ENCODE measurements at places on chromosomes 1 and 21. TPM values are rescaled to one million over a fixed set of nuclear protein-coding genes. Genes with fewer than 3 reads are reported as not detected.

DNA sequence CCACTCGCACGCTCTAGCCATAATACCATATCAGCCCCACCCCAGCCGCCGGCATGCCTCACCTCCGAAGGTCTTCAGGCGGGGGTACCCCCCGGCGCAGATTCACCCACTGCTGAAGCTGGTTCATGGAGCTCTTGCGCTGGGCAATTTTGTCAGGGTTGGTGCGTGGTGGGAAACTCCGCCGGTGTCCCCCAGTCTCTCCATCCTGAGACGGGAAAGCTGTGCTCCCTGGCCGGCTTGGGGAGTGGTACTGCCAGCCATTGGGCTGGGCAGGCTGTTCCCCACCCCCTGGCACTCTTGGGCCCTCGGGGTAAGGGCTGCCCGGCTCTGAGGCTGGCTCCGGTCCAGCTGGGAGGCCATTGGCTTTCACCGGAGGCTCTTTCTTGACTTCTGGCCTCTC lies 45.4 kb upstream of the GOLT1A start:
- H3K27me3 ChIP-seq = no peaks in the 10 kb centered on the region
- no peak overlapping the region for H3K27ac ChIP-seq
- no peak overlapping the region for H3K4me3 ChIP-seq
- H3K4me1 ChIP-seq = no peaks in the 10 kb centered on the region

Gene ATP6V1G3
- polyA plus RNA-seq = not detected

DNA sequence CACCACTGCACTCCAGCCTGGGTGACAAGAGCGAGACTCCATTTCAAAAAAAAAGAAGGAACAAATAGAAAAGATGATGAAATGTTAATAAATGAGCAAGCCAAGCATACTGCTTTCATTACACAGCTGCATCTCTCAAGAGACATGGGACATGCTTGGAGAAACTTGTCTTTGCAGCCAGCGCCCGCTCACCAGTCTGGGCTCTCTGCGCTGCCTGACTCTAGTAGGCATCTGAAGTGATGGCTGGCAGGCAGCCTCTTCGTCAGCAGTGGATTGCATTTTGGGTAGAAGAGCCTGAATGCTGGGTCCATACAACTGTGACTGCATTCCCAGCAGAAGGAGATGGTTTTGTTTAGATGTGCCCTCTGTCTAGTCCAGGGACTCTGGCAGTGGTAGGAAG lies 48.0 kb downstream of the IL6R start:
- no peak for DNase-seq
- H3K27ac ChIP-seq = no peak overlapping the region
- H3K4me1 ChIP-seq = peaks cover 11% of the 10 kb centered on the region
- H3K27me3 ChIP-seq = no peaks in the 10 kb centered on the region

- peaks cover 3% of the 10 kb centered on the region for H3K4me1 ChIP-seq
- H3K27ac ChIP-seq = no peak overlapping the region
- no peaks in the 10 kb centered on the region for H3K27me3 ChIP-seq
- DNase-seq = no peak
- no peak overlapping the region for H3K4me3 ChIP-seq
- no peaks in the 10 kb centered on the region for H3K36me3 ChIP-seq
Measured at GRCh38 chr1:234553240-234554188, 56.5 kb downstream of the IRF2BP2 start.

Gene SLC22A15
- 8.6 TPM for polyA plus RNA-seq

Gene KLHL20
- polyA plus RNA-seq = 5.8 TPM

GRCh38 chr1:156926175-156926574 lies 5.7 kb downstream of the LRRC71 start:
- H3K4me1 ChIP-seq = peaks cover 10% of the 10 kb centered on the region
- H3K27me3 ChIP-seq = peaks cover 69% of the 10 kb centered on the region
- H3K27ac ChIP-seq = no peak overlapping the region
- DNase-seq = peak; percentile 59
- no peak overlapping the region for H3K4me3 ChIP-seq
- H3K36me3 ChIP-seq = no peaks in the 10 kb centered on the region

DNA sequence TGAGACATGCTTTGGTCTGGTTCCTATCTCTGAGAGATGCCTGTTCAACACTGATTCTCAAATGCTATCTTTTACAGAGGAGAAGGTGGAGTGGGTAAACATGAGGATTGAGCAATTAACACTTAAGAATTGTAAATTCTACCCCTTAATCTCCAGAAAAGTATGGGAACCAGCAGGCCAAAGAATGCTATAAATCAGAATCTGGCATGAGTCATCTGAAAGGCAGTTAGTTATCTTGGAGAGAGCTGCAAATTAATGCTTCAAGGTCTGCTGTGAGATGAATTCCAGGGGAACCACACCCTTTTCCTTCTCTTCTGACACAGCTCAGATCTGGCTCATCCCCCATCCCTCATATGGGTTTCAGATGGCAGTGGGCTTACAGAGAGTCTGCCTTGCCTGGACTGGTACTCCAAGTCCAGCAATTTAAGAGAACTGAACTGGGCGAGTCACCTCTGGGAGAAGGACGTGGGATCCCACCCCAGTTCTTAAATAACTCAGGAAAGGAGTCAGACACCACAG lies 5.2 kb downstream of the S100A10 start:
- peak overlapping the region; percentile 83 for H3K27ac ChIP-seq
- no peaks in the 10 kb centered on the region for H3K27me3 ChIP-seq
- H3K36me3 ChIP-seq = peaks cover 25% of the 10 kb centered on the region
- no peak overlapping the region for H3K4me3 ChIP-seq

DNA sequence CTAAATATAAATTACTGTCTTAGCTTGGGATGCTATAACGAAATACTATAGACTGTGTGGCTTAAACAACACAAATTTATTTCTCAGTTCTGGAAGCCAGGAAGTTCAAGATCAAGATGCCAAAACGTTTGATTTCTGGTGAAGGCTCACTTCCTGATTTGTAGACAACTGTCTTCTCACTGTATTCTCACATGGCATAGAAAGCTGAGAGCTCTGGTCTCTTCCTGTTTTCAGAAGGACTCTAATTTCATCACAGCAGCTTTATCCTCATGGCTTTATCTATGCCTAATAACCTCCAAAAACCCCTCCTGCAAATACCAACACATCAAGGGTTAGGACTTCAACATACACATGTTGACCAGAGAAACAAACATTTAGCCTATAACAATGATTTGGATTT lies 1795.5 kb downstream of the MRPL39 start:
- no peaks in the 10 kb centered on the region for H3K27me3 ChIP-seq
- H3K4me1 ChIP-seq = no peaks in the 10 kb centered on the region
- H3K27ac ChIP-seq = no peak overlapping the region
- DNase-seq = no peak
- H3K4me3 ChIP-seq = no peak overlapping the region
- no peaks in the 10 kb centered on the region for H3K36me3 ChIP-seq

Gene LRRC53
- polyA plus RNA-seq = not detected

GRCh38 chr1:101178341-101178687 lies 58.5 kb upstream of the S1PR1 start:
- no peak for DNase-seq
- H3K27me3 ChIP-seq = no peaks in the 10 kb centered on the region
- no peak overlapping the region for H3K27ac ChIP-seq
- no peak overlapping the region for H3K4me3 ChIP-seq
- H3K4me1 ChIP-seq = peaks cover 1% of the 10 kb centered on the region
- no peaks in the 10 kb centered on the region for H3K36me3 ChIP-seq

DNA sequence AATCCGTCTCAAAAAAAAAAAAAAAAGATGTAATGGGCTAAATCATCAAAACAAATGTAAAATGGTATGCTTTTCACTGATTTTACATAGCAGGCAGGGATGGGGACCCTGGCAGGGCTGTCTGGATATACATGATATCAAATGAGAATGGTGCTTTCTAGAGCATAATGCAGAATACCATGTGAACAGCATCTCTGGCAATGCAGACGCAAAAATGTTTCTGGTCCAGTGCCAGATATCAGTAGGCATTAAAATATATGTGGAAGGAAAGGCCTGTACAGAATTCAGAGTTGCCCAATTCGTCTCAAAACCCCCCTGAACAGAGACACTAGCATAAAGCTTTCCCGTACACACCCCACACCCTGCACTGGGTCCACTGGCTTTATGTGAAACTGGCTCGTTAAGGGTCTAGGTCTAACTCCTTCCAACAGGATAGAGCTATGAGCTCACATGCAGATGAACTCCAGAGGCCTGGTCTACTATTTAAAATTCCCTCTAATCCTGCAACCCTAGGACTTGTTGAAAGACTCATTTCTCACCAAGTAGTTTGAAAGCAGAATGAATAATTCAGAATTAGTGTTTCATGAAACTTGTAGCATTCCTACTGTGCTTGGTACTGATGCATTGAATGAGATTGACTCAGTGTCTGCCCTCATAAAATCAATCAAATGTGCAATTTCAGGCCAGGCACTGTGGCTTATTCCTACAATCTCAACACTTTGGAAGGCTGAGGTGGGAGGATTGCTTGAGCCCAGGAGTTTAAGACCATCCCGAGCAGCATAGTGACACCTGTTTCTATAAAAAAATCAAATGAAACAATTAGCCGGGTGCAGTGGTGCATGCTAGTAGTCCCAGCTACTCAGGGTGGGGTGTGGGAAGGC lies 2.6 kb upstream of the MYSM1 start:
- peaks cover 13% of the 10 kb centered on the region for H3K4me1 ChIP-seq
- no peaks in the 10 kb centered on the region for H3K36me3 ChIP-seq
- no peak overlapping the region for H3K27ac ChIP-seq
- H3K4me3 ChIP-seq = no peak overlapping the region
